ENCODE measurements at places on chromosomes 7 and 10.
A peak's percentile ranks its signal among the peaks of the same experiment; 100 is the strongest.

DNA sequence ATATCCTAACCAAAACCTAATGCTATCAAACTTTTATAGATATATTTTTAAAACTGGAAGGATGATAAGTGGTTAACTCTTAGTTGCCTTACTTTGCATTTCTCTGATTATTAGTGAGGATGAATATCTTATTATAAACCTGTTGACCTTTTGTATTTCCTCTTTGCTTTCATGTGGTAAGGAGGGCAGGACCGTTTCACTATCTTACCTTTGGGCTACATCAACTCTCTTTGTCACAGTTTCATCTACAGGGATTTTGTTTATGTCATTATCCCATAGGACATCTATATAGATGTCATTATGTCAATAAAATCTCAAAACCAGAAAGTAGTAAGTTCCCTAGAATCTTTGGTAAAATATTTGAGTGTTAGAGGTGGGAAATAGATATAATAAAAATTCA, 219.3 kb downstream of the THSD7A start:
- DNase-seq, result no peak

DNA sequence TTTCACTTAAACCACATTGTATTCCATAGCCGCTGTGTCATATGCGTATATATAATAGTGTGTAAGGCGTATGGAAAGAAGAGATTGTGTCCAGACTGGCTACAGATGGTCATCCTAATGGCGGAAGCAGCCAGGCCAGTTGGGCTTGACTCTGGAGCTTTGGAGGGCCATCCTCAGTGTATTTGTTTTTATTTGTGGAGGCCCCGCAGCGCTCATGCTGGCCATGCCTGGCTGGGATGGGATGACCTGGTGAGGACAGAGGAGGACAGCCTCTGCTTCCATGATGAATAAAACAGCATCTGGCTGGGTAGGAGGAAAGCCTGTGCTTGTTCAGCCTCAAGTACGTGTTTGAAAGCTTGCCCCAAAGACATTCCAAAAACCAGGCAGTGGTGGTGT, 220.3 kb downstream of the EBF3 start:
- no peak for DNase-seq

DNA sequence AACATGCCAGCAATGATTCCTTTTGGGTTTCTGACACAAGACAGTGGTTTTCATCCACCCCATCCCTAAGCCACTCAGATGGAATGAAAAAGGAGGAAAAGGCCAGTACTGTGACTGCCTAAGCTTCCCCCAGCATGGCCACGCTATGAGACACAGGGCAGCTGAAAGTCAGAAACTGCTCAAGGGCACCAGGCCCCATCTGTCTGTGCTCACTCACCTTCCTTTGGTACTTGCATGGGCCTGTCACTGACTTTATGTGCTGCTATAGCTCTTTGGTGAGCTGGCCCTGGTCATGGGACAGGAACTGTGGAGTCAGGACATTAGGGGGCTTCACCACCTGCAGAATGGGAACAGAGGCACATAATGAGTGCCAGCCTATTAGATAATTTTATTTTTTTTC, 21.2 kb upstream of the ACSM6 start:
- no peak for DNase-seq

- DNase-seq, result peak; percentile 78
These were observed 85.0 kb downstream of the MPP7 start for GRCh38 chr10:28217848-28218247.

DNA sequence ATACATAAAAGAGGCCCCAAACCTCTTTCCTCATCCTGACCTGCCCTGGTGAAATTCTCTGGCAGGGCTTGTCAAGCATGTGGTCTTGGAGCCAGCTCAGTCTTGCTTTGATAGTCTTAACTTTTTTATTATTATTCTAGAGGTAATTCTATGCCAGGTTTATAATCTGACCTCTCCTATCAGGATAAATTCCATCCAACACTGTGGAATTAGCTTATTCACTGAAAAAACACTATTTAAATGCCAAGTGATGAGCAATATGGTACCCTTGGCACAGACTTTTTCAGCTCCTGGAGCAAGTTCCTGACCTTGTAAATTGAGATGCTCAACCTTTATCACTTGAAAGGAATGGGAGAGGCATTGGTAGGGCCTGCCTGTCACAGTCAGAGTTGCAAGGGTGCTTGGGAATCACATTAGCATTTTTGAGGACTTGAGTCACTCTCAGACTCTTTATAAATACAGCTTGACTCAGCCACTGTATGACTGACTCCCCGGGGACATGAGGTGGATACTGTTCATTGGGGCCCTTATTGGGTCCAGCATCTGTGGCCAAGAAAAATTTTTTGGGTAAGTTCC, at the start of gene CPA4:
Gene CPA4 (plus strand): TSS at position 480 of the 576 bp plus-strand sequence. CDS start 20 bp downstream, at position 500.
- peak; percentile 56 for DNase-seq

GRCh38 chr7:130084037-130084875, 13.9 kb downstream of the KLHDC10 start:
- DNase-seq, result peak; percentile 64
